T-helper 17 cell (primary cell): ENCODE measurements at places on chromosomes 11 and 22. TPM values are rescaled to one million over a fixed set of nuclear protein-coding genes. Genes with fewer than 3 reads are reported as not detected.

GRCh38 chr11:22049276-22049675, 143.6 kb upstream of the ANO5 start:
- DNase-seq = no peak

DNA sequence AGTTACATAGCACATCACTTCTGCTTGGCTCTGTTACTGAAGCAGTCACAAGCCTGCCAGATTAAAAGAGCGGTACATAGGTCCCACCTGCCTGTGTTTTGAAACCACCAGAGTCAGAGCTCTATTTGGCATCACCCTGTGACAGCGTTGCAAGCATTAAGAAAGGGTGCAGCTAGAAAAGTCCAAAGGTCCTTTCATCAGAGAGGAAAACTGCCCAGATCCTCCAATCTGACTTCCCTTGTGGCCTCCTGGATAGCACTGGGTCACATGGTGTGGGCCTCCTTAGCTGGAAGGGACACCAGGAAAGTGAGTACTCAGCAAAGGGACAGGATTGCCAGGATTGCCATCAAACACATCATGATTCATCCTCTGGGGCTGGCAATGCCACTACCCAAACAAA, 22.9 kb downstream of the STX3 start:
- no peak for DNase-seq

GRCh38 chr11:3613998-3614741, 27.6 kb downstream of the ART5 start:
- no peak for DNase-seq

DNA sequence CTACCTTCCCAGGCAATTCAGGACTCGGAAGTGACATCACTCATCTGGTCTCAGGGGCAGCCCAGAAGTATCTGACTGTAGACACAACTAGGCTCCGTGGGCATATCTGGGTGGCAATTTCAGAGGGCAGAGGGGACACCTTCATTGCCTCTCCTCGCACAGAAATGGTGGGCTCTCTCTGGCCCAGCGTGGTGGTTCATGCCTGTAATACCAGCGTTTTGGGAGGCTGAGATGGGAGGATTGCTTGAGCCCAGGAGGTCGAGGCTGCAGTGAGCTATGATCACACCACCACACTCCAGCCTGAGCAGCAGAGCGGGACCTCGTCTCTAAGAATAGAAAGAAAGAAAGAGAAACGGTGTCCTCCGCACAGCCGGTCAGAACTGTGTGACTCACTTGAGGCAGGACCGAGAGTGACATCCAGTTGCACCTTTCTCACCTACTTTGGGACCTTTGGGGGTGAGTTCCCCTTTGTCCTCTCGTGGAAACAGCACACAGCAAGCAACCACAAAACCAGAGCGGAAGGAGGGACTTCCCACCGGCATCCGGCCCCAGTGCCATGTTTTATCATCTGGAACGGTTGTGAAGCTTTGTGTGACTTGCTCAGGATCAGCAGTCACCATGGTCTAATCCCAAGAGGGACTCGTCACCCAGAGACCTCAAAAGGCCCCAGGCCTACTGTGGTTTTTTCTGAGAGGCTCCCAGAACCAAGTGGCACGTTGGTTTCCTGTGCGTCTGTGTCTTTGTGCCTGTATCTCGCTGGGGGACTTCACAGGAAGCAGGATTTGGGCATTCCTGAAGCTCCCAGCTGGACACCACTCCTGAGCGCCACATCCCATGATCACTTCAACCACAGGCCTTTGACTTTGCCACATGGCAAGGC, 38.4 kb upstream of the EMID1 start:
- no peak for DNase-seq

- DNase-seq = no peak
These were observed 928.8 kb downstream of the FAM181B start for GRCh38 chr11:81804858-81805257.

- DNase-seq = no peak
These were observed 17.5 kb downstream of the JAM3 start for GRCh38 chr11:134086376-134086775.

DNA sequence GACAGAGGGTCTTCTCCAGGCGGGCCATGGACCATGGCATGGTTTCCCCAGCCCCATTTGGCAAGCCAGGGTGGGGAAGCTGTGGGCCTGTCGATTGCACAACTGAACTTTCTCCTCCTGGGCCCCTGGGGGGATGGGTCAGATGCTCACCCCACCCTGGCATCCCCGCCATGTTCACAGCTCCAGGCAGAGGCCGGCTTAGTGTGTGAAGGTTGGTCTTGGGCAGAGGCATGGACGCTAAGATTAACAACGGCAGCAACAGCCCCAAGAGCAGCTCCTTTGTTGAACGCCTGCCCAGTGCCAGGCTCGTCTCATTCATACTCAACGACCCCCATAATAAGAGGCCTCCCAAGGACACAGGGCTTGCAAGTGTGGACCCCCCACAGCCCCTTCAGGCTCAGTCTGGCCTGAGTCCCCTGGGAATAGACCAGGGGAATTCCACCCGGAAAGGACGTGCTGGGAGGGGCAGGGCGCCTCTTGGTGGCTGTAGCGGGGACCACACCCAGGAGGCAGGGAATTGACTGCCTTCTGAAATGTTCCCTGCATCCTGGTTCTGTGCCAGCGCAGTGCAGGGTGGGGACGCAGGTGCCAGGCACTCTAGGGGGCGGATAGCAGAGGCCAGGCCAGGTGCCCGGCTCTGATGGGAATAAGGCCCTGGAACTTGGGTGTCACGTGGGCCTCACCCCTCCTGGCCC, 8.3 kb downstream of the TSPO start:
- DNase-seq = no peak

- DNase-seq = no peak
These were observed 85.1 kb upstream of the CARD18 start for GRCh38 chr11:105224482-105225253.

RAB36 gene
- 1.1 TPM for total RNA-seq

- DNase-seq = peak; percentile 22
These were observed 25.2 kb downstream of the LIF start for GRCh38 chr22:30221121-30221992.

IFITM10 gene
- total RNA-seq = 0.90 TPM

KCNK4 gene
- total RNA-seq = 0.50 TPM

DNA sequence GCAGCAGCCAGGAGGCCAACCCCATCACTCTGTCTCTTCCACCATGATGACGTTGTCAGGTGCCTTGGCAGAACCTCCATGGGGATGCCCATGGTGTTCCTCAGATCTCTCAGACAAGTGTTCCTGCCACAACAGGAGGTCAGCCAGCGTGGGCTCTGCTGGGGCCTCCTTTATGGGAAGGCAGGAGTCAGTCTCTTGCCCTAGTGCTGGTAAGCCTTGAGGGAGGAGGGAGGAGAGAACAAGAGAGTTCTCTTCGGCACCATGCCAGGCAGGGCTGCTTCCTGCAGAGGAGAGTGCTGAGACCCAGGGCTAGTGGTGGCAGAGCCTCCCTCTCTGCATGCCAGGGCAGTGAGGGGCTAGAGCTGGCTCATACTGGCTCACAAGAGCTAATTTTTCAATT, 32.5 kb downstream of the GNAZ start:
- no peak for DNase-seq

DNA sequence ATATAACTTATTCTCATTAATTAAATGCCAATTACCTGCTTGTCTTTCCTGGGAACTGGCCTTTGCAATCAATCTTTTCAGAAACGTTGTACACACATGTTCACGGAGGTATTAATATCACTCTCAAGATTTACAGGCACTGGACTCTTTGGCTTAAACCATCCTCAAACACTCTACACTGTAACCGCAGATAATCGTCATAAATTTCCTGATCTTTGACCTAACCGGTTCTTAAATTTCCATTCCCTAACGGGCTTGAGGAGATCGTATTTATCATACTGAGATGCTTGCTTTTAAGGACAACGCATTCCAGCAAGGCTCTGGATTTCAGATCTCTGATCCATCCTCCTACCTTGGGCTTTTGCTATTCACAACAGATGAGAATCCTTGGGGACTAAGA, 72.8 kb downstream of the ARL14EP start:
- no peak for DNase-seq

PHETA2 gene
- total RNA-seq = 0.90 TPM

DDTL gene
- 3.5 TPM for total RNA-seq

DNA sequence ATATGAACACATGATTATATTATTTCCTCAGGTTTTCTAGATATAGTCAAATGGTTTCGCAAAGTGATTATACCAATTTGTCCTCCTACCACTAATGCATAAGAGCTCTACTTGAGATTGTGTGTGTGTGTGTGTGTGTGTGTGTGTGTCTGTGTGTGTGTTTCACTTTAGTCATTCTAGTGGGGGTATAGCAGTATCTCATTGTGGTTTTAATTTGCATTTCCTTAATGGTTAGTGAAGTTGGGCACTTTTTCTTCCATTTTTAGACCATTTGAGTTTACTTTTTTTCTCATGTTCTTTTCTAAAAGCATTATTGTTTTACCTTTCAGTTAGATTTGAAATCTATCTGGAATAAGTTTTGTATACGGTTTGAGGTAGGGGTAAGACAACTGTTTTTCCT, 12.9 kb downstream of the CAPN5 start:
- DNase-seq = no peak

DNA sequence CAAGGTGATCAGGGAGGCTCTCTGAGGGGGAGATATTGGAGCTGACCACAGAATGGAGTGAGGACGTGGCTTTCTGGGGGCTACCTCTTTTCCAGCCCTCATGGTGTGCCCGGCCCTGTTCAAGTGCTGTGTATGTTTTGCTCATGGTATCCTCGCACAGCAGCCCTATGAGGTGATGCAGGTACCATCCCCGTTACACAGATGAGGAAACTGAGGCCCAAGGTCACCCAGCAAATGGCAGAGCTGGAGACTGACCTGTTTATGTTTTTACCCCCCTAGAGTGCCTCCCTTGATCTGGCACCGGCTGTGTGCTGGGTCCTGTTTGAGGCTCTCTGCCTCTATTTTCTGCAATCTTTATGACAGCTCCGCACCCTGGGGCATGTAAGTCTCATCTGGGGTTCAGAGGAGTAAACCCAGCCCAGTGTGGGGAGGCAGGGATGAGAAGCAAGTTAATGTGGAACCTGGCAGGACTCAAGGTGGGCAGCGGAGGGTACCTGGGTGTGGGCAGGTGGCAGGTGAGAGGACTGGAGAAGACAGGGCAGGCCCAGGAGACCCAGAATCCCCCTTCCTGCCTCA, 20.8 kb downstream of the SGSM1 start:
- DNase-seq = no peak

DNA sequence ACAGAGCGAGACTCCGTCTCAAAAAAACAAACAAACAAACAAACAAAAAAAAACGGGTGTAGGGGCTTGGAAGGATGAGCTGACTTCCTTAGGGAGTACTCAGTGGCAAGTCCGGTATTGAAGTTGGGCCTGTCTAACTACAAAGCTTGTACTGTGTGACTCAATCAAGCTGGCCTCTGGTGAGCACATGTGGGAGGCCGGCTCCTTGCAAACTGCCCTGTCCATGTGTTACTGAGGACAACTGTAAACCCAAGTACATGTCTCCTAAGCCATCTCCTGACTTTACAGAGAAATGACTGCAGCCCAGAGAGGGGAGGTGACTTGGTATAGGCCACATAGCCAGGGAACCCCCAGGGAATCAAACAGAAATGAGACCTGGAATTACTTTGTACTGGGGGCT, 11.6 kb downstream of the RIBC2 start:
- DNase-seq = no peak

DNA sequence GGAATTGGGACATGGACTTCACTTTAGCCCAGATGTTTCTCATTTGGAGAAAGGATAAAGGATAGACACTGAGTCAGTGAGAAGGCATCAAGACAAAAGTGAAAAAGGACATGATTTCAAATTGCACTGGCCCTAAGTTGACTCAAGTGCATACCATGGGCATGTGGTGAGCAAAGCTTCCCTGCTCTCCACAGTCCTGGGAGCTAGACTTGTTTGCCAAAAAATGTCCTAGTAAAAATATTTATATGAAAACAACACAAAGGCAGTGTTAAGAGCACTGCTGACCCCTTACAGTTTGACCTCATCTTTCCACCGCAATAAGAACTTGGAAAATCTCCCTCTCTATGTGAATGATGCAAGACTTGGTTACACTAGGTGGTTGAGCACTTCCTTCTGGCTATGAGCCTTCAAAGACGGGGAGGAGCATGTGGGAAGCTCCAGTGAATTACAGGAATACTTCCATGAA, 46.5 kb upstream of the FIBIN start:
- no peak for DNase-seq

FAM180B gene
- 0.23 TPM for total RNA-seq

GRCh38 chr11:22473586-22473985, 135.4 kb downstream of the SLC17A6 start:
- DNase-seq = no peak

- DNase-seq = no peak
These were observed 7.3 kb downstream of the GRAMD1B start for GRCh38 chr11:123437236-123437979.

KRTAP5-5 gene
- not detected for total RNA-seq

- no peak for DNase-seq
These were observed 98.8 kb downstream of the PKNOX2 start for GRCh38 chr11:125263268-125263790.

GRCh38 chr11:56624661-56625110, 10.0 kb upstream of the OR5M1 start:
- no peak for DNase-seq

ANKRD42 gene
- 7.5 TPM for total RNA-seq

- DNase-seq = no peak
These were observed 135.2 kb downstream of the WNT11 start for GRCh38 chr11:76071090-76071489.

DNA sequence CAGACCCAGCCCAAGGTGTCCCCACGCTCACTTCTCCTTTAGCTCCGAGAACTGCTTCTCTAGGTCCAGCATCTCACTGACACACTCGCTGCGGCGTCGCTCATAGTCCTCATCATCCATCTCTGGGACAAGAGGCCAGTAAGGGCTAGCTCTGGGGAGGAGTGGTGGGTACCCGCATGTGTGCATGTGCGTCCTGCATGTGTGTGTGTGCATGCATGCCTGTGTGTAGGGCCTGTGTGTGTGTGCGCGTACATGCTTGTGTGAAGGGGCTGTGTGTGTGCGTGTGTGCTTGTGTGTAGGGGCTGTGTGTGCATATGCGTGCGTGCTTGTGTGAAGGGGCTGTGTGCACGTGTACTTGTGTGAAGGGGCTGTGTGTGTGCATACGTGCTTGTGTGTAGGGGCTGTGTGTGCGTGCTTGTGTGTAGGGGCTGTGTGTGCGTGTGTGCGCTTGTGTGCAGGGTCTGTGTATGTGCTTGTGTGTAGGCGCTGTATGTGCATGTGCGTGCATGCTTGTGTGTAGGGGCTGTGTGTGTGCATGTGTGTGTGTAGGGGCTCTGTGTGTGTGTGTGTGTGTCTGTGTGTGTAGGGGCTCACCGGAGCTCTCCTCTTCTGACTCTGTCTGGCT, 3.3 kb downstream of the BRMS1 start:
- DNase-seq = no peak

MRGPRX3 gene
- total RNA-seq = not detected
